ENCODE measurements at places on chromosomes 6 and 20.
A peak's percentile ranks its signal among the peaks of the same experiment; 100 is the strongest.

- DNase-seq: no peak
Observed at GRCh38 chr6:40556881-40557280, 30.3 kb downstream of the LRFN2 start.

- DNase-seq: no peak
Observed at GRCh38 chr6:300026-300425, 7.7 kb downstream of the DUSP22 start.

DNA sequence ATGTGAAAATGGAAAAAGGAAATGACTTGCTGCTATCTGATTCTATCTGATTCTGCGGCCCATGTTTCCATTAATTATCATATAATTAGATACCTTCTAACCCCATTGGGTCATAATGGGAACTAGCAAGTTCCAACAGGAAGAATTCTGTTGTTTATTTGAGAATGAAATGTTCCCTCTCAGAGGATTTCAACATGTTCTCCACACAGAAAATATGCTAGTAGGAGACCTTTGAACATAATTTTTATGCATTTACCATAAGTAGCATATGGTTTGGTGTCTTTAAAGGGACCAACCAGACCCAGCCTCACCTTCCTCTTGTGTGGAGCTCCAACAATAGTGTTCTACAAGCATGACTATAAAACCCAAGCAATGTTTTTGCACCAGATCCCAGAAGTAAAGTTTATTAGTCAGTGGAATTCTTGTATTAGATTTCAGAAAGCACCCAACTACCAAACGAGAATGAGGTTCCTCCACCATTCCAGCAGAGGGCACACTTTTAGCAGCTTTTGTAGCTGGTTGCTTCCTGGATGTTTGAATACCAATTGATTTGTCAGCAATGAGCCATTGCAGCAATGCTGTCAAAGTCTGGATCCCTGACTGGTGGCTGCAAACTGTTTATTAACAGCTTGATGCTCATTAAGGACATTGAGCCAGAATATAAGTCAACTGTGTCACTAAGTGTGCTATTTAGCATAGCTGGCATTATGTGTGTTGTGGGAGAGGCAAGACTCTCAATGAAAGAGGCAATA is 143.6 kb upstream of the GJE1 start:
- peak; percentile 76 for DNase-seq

- no peak for DNase-seq
Observed at GRCh38 chr20:62019881-62020492, 45.7 kb downstream of the TAF4 start.

DNA sequence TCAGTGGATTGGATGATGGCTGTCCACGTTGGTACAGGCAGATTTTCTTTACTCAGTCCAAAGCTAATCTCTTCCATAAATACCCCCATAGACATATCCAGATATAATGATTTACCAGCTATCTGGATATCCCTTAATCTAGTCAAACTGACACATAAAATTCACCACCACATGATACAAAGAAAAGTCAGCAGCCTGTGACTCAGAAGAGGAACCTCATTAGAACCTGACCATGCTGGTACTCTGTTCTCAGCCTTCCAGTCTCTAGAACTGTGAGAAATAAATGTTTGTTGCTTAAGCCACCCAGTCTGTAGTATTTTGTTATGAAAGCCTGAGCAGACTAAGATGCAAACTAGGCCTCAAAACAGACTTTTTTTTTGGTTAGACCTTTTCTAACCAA is 431.3 kb upstream of the RNF217 start:
- DNase-seq: no peak

GRCh38 chr6:124993327-124993726 is 31.1 kb downstream of the RNF217 start:
- DNase-seq: no peak

- no peak for DNase-seq
Observed at GRCh38 chr6:133969921-133970295, 16.9 kb downstream of the TBPL1 start.

- DNase-seq: peak; percentile 87
Observed at GRCh38 chr6:111552241-111552744, 53.4 kb downstream of the TRAF3IP2 start.

GRCh38 chr6:137881522-137881886 is 14.4 kb downstream of the TNFAIP3 start:
- no peak for DNase-seq

- DNase-seq: no peak
Observed at GRCh38 chr6:35149891-35150566, 8.9 kb upstream of the TCP11 start.

DNA sequence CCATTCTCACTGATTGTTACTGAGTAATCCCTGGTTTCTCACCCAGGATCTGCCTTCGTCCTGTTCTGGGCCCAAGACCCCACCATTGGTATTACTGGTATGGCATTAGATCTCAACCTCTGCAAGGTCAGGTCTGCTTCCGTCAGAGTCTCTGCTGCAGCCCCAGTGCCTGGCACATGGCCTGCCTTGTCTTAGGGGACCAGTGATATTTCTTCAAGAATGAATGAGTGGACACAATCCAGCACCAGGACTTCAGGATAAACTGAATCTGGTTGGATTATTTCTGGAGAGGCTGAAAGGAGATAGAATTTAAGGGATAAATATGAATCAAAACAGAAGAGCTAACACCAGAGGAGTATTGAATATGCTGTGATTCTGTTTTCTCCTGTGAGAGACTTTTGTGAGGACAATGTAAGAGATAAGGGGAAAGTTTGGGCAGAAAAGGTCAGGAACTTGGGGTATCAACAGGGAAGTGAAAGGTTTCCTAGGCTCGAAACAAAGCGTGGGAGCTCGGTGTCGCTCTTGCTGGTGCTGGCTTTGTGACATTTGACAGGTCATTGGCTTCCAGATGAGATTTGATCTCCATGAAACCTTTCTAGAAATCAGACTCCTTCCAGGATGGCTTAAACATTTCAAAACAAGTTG is 53.9 kb downstream of the OSTM1 start:
- no peak for DNase-seq

DNA sequence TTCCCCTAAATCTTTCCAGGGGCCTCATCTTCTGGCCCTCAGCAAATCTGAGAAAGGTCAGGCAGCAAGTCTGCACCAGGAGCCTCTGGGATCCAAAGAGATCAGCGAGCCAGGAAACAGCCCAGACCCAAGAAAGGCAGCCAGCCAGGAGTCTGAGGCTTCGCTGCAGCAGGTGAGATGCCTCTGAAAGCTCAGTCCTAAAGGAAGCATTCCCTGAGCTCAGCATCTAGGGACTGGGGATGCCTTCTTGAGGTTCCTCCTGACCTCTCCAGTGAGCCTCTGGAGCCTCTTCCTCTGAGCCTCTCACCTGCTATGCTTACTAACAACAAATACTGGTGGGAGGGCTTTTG is 118.8 kb upstream of the MAFB start:
- DNase-seq: no peak

DNA sequence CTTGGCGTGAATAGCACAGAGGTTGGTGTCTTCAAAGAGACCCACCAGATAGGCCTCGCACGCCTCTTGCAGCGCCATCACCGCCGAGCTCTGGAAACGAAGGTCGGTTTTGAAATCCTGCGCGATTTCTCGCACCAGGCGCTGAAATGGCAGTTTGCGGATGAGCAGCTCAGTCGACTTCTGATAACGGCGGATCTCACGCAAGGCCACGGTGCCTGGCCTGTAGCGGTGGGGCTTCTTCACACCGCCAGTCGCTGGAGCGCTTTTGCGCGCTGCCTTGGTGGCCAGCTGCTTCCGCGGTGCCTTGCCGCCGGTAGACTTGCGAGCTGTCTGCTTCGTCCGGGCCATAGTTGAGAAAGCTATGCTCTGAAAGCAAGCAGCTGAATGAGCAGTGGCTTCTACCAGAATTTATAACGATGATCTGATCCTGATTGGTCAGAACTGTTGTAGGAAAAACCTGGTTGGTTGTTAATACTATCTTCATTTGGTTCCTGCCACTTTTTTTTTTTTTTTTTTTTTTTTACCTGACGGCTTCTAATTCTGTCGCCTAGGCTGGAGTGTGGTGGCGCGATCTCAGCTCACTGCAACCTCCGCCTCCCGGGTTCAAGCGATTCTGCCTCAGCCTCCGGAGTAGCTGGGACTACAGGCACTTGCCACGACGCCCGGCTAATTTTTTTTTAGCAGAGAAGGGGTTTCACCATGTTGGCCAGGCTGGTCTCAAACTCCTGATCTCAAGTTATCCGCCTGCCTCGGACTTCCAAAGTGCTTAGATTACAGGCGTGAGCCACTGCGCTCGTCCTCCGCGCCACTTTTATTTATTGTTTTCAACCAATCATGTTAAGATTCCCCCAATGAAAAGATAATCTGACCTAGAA is 21.5 kb downstream of the OR2B2 start:
- peak; percentile 75 for DNase-seq

DNA sequence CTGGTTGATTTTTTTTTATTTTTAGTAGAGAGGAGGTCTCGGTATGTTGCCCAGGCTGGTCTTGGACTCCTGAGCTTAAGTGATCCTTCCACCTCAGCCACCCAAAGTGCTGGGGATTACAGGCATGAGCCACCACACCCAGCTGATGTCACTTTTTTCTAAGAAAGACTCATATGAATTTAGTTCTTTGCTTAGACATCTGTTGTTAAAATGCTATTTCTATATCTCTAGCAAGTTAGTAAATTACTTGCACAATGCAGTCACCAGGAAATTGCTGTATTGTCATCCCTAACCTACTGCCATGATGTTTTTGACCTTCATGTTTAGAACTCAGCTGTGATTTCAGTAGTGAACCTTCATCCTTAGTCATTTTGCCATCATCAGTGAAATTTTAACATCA is 5.7 kb downstream of the KDM1B start:
- DNase-seq: peak; percentile 11

GRCh38 chr20:50625986-50626677 is 65.2 kb downstream of the RIPOR3 start:
- DNase-seq: peak; percentile 82

- no peak for DNase-seq
Observed at GRCh38 chr6:108363113-108363512, 68.3 kb downstream of the AFG1L start.

DNA sequence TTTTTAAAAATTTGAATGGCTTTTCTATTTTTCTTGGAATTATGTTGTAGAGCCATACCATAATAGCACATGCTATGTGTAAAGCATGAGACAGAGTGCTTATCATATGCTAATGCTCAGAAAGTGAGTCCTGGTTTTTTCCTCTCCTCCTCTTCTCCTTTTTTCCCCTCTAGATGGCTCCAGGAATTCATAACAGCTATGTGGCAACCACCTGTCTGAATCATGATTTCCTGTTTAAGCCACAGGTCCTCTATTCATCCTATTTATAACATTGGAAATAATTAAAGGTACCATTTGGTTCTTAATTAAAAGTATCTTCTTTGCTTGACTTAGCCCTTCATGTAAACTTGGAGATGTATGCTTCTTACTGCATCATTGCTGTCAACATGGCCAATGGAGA is 260.0 kb upstream of the MAP3K7 start:
- DNase-seq: no peak

GRCh38 chr20:35077872-35078271 is 14.7 kb downstream of the TRPC4AP start:
- DNase-seq: no peak

DNA sequence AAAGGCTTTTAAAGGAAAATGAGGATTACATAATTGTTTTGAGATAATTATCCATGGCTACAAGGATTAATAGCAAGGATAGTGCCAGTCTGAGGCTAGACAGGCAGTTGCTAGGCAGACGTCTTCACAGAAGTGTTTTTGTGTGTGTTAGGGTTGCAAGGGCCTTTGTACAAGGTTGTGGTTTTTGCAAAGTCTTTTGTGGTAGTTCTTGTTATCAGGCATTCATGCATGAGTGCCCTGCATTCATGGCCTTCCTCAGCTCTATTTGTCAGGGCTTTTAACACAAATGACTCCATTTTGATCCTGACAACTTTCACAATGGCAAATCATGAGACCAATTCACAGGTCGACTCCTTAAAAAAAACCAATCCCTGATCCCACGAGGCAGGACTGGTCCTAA is 68.1 kb upstream of the TXNDC5 start:
- DNase-seq: no peak

DNA sequence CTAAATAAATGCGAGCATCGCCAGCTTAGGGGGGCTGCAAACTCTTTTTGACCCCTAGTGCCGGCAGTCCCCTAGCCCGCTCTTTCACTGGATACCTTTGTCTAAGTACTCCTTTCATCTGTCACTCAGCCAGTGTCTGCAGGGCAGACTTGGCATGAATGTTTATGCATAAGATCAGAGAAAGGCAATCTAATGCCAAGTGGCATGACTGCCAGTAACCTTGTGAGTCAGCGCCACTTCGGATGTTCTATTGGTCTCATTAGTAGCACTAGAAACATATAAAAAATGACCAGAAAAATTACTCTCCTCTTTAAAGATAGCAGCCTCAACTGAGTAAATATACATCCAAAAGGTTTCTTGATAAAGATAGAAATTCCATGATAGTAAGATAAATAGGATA is 192.2 kb downstream of the TBC1D32 start:
- DNase-seq: no peak

DNA sequence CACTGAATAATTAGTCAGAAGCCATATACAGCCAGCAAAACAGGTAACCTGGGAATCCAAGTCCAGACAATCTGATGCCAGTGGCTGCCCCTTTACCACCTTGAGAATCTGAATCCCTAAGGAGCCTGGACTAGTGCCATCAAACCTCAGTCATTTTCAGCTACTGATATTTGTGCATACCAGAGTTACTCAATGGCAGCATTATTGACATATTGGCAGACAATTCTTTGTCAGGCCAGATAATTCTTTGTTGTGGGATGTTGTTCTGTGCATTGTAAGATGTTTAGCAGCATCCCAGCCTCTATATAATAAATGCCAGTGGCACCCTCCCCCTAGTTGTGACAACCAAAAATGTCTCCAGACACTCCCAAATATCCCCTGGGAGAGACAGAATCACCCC is 3.2 kb upstream of the EIF2S2 start:
- DNase-seq: no peak

GRCh38 chr6:157177731-157178336 is 145.5 kb downstream of the TMEM242 start:
- no peak for DNase-seq

DNA sequence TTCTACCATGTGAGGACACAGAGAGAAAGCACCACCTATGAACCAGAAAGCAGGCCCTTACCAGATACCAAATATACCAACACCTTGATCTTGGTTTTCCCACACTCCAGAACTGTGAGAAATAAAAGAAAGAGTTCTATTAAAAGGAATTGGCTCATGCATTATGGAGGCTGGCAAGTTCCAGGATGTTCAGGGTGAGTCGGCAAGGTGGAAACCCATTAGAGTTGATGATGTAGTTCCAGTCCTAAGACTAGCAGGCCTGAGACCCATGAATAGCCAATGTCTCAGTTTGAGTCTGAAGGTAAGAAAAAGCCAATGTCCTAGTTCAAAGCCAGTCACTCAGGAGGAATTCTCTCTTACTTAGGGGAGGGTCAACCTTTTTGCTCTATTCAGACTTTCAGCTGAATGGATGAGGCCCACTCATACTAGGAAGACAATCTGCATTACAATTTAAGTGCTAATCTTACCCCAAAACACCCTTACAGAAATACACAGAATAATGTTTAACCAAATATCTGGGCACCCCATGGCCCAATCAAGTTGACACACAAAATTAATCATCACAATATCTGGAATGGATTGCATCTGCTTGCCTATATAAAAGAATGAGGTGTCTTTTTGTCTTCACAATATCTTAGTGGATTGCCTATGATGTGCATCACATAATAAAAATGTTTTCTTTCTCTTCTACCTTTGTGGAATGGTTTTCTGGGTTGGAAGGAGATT is 5.5 kb upstream of the TAAR1 start:
- DNase-seq: no peak

Measured in AG20443 (cell line).